ENCODE measurements at places on chromosomes 12 and 14.

DNA sequence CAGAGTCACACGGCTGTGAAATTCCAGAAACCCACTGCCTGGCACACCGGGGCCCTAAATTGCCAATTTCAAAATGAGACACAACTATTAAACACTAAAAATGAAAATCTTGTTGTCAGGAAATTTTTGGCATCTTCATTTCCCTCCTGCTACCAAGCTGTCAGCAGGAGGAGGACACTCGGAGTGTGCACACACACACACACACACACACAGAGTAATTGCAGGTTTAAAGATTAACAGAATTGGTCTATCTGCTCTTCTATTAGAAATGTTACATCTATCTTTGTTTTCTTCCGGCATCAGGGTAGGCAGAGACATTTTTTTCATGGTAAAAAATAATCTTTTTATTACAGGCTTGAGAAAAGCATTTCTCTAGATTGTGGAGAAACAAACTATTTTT lies 314.2 kb downstream of the EGLN3 start:
- DNase-seq: no peak

DNA sequence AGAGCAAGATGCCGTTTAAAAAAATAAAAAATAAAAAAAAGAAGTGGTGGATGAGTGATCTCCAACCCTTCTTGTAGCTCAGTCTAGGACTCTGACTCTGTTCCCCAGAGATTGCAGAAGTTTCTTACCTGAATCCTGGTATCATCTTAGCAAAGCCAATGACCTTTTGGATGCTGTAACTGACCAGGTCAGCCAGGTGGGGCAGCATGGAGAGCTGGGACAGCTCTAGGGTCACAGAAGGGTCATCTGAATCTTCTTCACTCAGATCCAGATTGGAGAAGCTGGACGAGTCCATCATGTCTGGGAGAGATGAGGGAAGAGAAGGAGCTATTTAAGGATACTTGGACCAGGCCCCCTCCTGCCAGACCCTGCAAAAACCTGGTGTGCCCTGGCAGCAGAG lies 35.8 kb upstream of the HDAC7 start:
- no peak for DNase-seq

DNA sequence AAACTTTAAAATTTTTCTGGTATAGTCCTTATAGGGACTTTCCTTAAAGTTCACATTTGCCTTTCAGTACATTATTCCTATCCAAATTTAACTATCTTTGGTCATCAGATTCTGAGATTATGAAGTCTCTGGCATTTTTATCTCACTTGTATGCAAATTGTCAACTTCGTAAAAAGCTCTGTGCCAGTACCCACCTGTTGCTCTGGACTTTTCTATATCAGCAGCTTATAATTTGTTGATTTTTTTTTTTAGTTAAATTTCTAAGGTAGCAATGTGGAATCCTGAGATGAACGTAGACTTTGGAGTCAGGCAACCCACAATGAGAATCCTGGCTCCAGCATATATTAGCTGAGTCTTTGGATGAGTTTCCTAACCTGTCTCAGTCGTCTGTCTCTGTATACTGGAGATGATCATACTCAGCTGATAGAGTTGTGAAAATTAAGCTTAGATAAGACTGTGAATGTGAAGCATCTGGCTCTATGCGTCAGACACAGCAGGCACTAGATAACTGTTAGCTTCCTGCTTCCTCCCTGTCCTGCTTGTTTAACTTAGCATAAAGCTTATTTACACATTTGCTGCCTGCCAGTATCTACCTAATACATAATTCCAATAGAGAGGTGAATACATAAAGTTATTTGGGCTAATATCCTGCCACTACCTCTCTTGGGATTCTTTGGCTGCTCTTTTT lies 59.8 kb downstream of the MARK3 start:
- peak; percentile 39 for DNase-seq

- no peak for DNase-seq
These were observed 556 bp downstream of the TROAP start for GRCh38 chr12:49323524-49324097.

- DNase-seq: no peak
These were observed 29.3 kb downstream of the YLPM1 start for GRCh38 chr14:74792249-74793039.

DNA sequence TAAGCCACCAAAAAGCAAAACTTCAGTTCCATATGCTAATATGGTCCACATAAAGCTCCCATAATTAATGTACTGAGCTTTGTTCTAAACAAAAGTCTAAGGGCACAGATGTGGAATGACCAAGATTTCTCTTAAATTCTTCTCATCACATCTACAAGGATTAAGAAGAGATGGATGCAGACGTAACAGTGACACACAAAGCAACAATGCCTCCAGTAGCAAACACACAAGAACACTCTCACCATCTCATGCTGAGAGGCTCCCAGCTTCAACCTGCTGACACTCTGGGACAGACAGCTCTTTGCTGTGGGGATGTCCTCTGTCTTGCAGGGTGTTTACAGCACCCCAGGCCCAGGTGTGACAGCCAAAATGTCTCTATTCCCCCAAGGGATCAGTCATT lies 48.2 kb downstream of the SETD3 start:
- no peak for DNase-seq

DNA sequence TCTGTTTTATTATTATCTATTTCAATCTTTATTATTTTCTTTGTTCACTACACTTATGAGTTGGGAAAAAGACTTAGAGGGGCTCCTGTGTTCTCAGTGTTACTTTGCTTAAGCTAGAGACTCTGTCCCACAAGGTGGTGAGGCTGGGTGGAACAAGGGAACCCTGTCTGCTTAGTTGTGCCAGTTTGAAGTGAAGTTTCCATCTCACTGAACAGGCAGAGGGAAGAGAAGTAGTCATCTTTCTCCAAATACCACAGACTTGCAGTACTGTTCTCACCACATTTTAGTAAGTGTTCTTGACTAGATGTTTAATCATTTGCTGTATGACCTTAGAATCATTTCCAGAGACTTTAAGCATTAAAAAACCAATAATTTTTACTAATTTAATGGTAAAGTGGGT lies 195.7 kb upstream of the NEDD1 start:
- DNase-seq: no peak

- DNase-seq: peak; percentile 3
These were observed 45.0 kb downstream of the TRAFD1 start for GRCh38 chr12:112170376-112170775.

DNA sequence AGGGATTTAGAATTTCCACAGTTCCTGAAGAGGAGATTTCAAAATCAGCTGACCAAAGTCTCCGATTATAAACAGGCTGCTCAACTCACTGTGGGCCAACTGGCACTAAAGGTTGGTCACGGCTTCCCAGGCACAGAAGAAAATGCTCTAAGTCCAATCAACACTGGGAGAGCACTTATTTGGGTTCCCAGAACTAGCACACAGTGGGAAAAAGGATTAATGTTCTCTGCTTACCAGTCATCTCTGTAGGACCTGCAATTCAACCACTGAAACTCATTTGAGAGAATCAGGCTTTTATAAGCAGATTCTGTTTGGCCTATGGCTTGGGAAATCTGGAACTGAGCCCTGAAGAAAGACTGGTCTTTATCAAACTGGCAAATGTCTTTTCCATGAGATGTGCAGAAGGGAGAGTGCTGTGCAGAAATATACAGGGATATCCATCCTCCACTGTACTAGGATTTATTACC lies 49.4 kb downstream of the ABCC9 start:
- no peak for DNase-seq

- DNase-seq: no peak
These were observed 28.7 kb upstream of the FOS start for GRCh38 chr14:75249958-75250336.

GRCh38 chr12:29945904-29946303 lies 162.2 kb upstream of the TMTC1 start:
- DNase-seq: no peak

DNA sequence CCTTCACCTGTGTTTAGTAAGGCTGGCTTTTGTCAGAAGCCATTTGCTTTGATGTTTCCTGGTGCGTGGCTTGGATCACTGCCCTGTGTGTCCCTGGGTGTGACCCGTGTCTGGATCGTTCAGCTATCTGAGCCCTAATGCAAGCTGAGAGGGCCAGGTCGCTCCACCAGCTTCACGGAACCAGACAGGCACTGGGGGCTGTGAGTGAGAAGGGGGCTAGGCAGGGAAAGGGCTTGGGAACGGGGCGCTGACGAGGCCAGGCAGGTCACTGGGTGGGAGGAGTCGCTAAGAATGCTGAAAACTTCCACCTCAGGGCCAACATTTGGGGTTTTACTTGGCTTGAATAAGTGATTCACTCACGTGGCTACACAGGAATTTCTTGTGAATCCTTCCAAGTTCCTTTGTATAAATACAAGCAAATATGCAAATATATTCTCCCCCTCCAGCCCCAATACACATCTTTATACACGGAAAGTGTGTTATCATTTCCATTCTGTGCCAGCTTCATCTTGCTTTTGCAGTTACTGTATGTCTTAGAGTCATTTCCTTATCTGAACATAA lies 24.2 kb upstream of the MMP17 start:
- DNase-seq: no peak

DNA sequence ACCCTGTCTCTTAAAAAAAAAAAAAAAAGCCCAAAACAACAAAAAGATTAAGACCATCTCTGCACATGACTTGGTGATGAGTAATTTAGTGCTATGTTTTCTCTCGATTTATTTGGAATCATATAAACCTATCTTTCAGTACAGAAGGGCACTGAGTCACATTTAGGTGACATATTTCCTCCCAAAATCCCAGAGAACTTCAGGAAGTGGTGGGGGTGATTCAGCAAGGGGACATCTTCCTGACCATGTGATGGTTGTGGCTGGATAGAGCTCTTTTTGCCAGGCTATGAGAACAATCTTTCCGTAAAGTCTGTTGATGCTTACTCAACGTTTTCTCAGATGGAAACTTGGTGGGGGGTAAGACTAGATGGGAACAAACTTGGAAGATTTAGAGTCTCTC lies 50.0 kb downstream of the PPFIBP1 start:
- DNase-seq: no peak

GRCh38 chr12:106113446-106113823 lies 25.3 kb downstream of the NUAK1 start:
- no peak for DNase-seq

DNA sequence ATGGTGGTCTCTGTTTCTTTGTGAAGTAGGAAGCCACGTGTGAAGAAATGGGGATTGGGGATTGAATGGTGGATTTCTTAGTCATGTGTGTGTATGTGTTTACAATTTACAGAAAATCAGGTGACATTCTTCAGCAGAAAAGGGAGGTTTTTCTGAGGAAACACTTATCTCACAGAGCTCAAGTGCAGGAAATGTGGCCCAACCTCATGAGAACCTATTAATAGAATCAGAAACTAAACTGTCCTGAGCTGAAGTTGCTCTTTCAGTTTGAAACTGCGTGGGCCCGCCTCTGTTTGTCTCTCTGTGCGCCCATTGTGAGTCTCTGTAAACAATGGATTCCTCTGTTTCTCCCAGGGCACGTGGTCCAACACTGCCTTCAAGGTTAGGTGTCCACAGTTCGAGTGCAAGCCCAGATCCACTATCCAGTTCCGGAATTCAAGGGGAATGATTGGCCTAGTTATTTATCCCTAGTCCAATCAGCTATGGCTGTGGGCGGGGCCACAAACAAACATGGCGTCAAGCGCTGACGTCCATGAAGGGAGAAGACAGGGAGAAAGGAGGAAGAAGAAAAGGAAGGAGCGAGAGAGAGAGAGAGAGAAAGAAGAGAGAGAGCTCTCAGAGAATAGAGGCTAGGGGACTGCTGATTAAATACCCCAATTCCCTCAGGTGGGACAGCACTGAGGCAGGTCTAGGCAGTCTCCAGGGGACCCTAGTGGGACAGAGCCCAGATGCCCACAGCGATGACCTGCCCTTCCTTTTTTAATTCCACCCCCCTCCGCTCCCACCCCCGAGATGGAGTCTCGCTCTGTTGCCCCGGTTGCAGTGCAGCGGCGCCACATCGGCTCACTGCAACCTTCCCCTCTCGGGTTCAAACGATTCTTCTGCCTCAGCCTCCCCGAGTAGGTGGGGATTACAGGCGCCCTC lies 31.4 kb upstream of the C12orf76 start:
- DNase-seq: no peak

GRCh38 chr12:110960795-110961194 lies 40.4 kb upstream of the MYL2 start:
- DNase-seq: no peak

DNA sequence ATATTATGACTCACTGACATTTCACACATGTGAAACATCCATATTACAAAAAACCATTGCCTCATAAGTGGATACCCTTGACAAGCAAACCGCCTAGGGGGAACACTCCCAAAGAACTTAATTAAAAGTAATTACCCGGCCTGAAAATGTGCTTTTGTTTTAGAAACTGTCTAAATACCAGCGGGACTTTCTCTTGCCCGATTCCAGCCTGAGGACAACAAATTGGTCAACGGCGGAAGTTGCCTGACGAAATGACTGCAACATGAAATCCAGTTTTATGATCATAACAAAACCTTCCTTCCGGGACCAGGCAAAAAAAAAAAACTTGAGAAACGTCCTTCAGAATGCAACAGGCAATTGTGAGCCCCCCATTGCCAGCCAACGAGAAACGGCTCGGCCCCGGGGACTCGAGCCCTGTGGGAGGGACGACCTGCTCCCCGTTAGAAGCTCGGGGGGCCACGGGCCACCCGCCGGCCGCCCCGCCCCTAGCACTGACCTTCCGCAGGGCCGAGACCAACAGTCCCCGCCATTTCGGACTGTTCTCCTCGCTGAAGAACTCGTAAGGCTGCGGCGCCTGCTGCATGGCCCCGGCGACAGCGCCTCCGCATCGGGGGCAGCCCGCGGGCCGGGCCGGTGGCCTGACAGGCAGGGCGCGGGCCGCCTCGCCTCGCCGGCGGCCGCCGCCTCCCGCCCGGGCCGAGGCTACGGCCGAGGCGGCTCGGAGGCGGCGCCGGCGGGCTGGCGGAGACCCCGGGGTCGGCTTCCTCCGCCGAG lies 490 bp downstream of the SOS2 start:
- DNase-seq: peak; percentile 69

- DNase-seq: no peak
These were observed 87.6 kb downstream of the GALNT8 start for GRCh38 chr12:4807813-4808212.

DNA sequence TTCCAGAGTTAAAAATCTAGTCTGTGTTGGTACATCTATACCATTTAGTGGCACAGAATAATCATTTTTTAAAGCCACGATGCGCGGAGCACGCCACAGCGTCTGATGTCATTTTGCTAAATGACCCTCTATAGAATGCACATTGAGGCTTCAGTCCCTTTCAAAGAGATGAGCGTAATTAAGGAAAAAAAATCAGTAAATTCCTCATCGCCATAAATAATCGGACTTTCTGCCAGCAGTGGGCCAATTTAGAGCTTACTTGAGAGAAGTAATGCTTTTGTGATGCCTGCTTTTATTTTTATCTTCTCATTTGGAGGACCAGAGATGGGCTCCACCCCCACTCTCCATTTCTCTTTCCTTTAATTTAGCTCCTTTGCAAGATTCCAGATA lies 4.0 kb downstream of the ASCL1 start:
- DNase-seq: no peak

Measured in NCI-H524 (cell line).